Stimulated activated CD4-positive, alpha-beta T cell treated with anti-CD3 and anti-CD28 coated beads, Interleukin-15, amount 100 ng/mL, for 1 hour (primary cell): ENCODE measurements at places on chromosomes 13 and 19.

DNA sequence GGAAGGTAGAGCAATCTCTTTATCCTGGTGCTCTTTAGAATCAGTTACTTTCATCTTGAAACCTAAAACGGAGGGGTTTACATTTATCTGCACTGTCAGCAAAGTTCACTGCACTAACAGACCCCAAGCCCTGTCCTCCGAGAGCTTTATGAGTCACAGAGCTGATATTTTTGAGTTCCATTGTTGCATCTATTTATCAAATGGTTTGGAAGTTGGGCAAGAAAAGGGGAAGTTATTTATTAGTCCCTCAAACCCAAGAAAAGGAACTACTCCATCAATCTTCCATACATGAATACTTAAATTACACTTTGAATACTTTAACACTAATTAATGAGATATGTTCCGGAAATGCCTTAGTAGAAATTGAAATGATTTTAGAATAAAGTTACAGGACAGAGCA is 55.5 kb downstream of the EDNRB start:
- DNase-seq, result no peak

DNA sequence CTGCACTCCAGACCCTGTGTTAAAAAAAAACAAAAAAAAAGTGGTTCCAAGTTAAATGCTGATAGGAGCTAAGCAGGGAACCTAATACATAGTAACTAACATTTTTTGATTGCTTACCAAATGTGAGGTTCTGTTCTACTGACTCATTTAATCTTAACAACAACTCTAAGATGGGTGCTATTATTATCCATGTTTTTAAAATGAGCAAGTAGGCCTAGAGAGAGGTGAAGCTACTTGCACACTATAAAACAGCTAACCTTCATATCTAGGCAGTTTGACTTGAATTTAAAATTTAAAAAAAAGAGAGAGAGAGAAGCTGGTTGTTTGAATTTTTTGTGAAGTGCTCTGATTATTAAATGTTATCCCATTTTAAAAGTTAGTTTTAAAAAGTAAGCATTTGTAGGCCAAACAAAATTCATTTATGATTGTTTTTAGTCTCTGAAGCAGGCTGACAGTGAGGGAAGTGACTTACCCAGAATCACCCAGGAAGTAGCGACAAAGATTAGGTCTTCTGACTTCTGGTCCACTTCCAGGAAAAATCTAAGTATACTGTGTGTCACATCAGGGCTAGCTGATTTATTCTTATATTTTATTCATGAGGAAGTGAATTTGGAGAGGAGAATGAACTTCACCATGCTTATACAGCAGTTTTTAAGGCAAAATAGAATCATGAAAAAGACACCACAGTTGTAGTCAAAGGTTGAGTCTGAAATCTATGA is 2.4 kb downstream of the SIGLECL1 start:
- no peak for DNase-seq

DNA sequence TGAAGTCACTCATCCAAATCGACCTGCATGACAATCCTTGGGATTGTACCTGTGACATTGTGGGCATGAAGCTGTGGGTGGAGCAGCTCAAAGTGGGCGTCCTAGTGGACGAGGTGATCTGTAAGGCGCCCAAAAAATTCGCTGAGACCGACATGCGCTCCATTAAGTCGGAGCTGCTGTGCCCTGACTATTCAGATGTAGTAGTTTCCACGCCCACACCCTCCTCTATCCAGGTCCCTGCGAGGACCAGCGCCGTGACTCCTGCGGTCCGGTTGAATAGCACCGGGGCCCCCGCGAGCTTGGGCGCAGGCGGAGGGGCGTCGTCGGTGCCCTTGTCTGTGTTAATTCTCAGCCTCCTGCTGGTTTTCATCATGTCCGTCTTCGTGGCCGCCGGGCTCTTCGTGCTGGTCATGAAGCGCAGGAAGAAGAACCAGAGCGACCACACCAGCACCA is 5.9 kb downstream of the SLITRK5 start:
- DNase-seq, result no peak

DNA sequence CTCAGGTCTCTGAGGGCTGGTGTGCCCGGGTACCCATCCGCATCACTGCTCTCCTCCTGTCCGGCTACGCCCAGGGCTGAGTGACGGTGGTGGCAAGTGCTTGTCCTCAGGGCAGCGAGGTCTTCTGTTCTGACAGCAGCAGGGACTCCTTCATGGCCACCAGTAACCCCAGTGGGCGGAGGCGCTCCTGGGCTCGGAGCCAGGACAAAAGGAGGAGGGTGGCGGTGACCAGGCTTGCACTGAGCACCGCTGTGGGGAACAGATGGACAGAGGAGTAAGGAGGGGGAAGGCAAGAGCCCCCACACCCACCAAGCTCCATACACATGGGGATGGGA is 5.8 kb downstream of the CD320 start:
- no peak for DNase-seq

GRCh38 chr13:49610176-49610575 is 18.1 kb upstream of the ARL11 start:
- DNase-seq, result no peak

GRCh38 chr13:102208347-102208746 is 193.5 kb downstream of the FGF14 start:
- DNase-seq, result no peak

DNA sequence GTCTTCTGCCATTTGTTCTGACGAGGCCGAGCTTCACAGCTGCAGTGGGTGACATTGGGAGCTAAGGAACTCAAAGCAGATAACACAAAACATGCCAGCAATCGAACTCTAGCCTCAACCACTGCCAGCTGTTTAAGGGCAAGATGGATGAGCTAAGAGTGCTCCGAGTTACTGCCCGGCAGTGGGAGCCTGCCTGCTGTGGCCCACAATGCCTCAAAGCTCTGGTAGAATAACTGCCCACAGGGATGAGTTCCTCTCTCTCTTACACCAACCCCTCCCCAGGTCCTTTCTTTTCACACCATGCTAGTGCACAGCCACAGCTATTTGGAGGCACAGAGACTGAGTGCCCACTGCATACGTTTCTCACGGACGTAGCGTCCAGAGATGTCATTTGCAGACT is 330.5 kb downstream of the FGF9 start:
- no peak for DNase-seq
